Upper lobe of left lung (tissue), 6 donors: ENCODE measurements at places on chromosomes 11 and 22. TPM values are rescaled to one million over a fixed set of nuclear protein-coding genes. Genes with fewer than 3 reads are reported as not detected.

DNA sequence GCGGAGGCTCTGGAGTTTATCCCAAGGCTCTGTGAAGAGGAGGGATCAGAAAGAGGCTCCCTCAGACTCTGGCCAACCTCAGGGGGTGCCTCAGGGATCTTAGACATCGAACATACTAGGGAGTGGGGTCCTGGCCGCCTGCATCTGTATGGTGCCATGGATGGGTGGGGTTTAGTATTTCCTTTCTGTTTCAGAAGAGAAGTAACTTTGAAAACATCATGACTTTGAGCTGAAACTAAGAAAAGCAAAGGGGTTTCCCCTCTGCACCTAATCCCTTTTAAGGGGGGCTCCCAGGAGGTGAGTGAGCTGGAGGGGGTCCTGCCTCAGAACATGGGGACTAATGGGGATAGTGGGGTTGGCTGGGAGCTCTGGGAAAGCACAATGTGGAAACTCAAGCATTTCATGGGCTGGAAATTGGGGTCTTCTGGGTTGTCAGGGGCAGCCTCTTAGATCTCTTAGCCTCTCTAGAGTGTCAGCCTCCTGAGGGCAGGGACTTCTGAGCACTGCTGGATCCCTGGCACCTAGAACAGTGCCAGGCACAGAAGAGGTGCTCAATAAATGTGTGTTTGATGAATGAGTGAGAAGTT, 11.8 kb upstream of the SSTR3 start:
- peak overlapping the region; percentile 49 for H3K27ac ChIP-seq
- no peak for DNase-seq
- no peaks in the 10 kb centered on the region for H3K27me3 ChIP-seq
- no peaks in the 10 kb centered on the region for H3K36me3 ChIP-seq
- H3K4me3 ChIP-seq: no peak overlapping the region

The NFAM1 gene
- 26.0 TPM for total RNA-seq

The WEE1 gene
- total RNA-seq: 15.2 TPM

DNA sequence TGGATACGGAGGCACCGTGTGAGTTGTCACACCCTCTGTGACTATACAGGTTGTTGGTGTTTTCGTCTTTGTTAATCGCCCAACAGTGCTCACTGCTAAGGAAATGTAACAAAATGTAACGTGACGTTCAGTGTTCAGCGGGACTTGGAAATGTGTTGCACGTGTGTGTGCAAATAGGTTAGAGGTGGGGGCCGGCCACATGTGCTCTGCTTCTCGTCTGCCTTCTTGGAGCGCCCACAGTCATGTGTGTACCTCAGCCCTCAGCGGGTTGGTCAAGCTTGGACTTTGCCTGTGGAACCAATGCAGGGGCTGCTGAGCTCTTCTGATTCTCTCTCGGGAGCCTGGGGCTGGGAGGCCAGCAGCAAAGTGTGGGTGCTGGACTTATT, 7.4 kb upstream of the SMIM38 start:
- H3K4me1 ChIP-seq: no peaks in the 10 kb centered on the region
- H3K36me3 ChIP-seq: no peaks in the 10 kb centered on the region
- no peak overlapping the region for H3K27ac ChIP-seq
- no peak for DNase-seq

- no peaks in the 10 kb centered on the region for H3K27me3 ChIP-seq
- H3K4me3 ChIP-seq: no peak overlapping the region
- no peak overlapping the region for H3K27ac ChIP-seq
- H3K4me1 ChIP-seq: peaks cover 7% of the 10 kb centered on the region
Measured at GRCh38 chr11:5809905-5810795, 1.4 kb downstream of the OR52N2 start.

DNA sequence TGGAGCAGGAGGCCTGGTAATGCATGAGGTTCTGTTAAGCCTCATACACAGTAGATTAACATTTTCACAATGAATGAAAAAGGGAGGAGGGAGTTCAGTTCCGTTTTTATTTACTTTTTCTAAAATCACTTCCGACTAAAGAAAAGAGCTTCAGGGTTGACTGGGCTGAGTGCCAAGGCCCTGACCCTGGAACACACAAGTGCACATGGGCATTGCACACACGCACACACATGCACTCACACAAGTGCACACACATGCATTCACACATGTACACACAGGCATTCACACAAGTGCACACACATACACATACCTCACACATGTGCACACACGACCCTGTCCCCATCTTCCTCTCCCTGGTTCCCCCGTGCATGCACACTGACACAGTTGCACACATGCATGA, 303.3 kb downstream of the BRD1 start:
- H3K36me3 ChIP-seq: no peaks in the 10 kb centered on the region
- no peak overlapping the region for H3K4me3 ChIP-seq
- H3K27ac ChIP-seq: no peak overlapping the region
- no peaks in the 10 kb centered on the region for H3K27me3 ChIP-seq
- no peaks in the 10 kb centered on the region for H3K4me1 ChIP-seq
- no peak for DNase-seq

The OR51I1 gene
- total RNA-seq: 0.76 TPM

DNA sequence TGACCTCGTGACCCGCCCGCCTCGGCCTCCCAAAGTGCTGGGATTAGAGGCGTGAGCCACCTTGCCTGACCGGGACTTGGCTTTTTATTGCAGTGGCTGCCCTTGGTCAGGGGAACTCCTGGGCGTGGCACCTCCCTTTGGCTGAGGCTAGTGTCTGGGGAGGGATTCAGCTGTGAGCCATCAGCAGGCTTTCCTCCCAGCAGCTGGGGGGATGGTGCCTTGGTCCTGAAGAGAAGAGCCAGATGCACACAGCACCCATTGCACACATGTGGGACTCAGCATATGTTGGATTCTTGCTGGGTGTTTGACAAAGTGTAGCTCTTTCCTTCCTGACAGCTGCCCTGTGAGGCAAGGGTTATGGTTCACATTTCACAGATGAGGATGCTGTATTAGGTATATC, 8.4 kb downstream of the CYTH4 start:
- H3K27me3 ChIP-seq: no peaks in the 10 kb centered on the region
- peaks cover 4% of the 10 kb centered on the region for H3K4me1 ChIP-seq
- no peak for DNase-seq
- H3K4me3 ChIP-seq: no peak overlapping the region
- H3K36me3 ChIP-seq: peaks cover 8% of the 10 kb centered on the region

DNA sequence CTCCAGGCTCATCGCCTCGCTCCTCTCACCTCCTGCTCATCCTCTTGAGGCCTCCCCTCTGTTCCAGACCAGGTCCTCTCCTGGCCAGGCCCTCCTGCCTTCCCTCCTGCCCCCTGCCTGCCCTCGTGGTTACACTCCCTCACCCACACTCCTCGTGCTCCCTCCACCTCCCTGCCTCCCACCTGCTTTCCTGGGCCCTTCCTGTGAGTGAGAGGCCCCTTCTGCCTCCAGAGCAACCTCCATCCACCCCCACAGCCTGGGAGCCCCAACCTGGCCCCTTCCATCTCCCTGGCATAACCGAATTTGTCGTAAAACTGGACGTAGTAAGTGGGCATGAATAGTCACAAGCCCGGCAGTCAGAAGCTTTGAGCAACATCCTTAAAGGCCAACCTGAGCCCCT, 4.5 kb downstream of the APOBEC3G start:
- H3K4me1 ChIP-seq: peaks cover 11% of the 10 kb centered on the region
- DNase-seq: no peak
- no peak overlapping the region for H3K27ac ChIP-seq
- H3K27me3 ChIP-seq: no peaks in the 10 kb centered on the region
- no peak overlapping the region for H3K4me3 ChIP-seq

GRCh38 chr11:4882543-4882942, 843 bp downstream of the OR51T1 start:
- no peaks in the 10 kb centered on the region for H3K36me3 ChIP-seq
- H3K27ac ChIP-seq: no peak overlapping the region
- no peak overlapping the region for H3K4me3 ChIP-seq
- H3K27me3 ChIP-seq: no peaks in the 10 kb centered on the region
- no peaks in the 10 kb centered on the region for H3K4me1 ChIP-seq
